Body of pancreas (tissue), 4 donors: ENCODE measurements at places on chromosomes 11 and 22. TPM values are rescaled to one million over a fixed set of nuclear protein-coding genes. Genes with fewer than 3 reads are reported as not detected.

GRCh38 chr11:120710354-120711131 is 199.0 kb downstream of the GRIK4 start:
- no peak overlapping the region for H3K4me3 ChIP-seq
- H3K27me3 ChIP-seq = no peaks in the 10 kb centered on the region
- no peak overlapping the region for H3K27ac ChIP-seq
- DNase-seq = peak; percentile 38
- no peaks in the 10 kb centered on the region for H3K36me3 ChIP-seq

DNA sequence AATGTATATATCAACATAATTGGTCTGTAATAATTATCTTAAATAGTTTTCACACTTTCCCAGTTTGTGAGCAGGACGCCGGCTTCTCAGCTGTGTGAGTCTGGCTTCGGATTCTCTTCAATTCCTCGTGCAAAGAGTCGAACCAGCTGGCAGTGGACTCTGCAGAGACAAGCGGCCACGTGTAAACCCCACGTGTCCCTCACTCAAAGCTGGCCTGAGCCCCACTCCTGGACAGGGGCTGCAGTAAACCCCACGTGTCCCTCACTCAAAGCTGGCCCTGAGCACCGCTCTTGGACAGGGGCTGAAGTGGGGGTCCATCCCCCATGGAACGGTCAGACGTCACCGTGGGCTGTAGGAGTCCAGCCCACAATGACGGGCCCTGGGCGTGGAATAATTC is 51.0 kb downstream of the CERK start:
- H3K27ac ChIP-seq = no peak overlapping the region
- H3K4me1 ChIP-seq = peaks cover 23% of the 10 kb centered on the region
- H3K27me3 ChIP-seq = no peaks in the 10 kb centered on the region
- H3K4me3 ChIP-seq = no peak overlapping the region
- peaks cover 15% of the 10 kb centered on the region for H3K36me3 ChIP-seq

GRCh38 chr11:82043316-82043715 is 690.3 kb downstream of the FAM181B start:
- DNase-seq = no peak
- H3K27ac ChIP-seq = no peak overlapping the region
- no peaks in the 10 kb centered on the region for H3K27me3 ChIP-seq
- H3K36me3 ChIP-seq = no peaks in the 10 kb centered on the region
- no peaks in the 10 kb centered on the region for H3K4me1 ChIP-seq
- H3K4me3 ChIP-seq = no peak overlapping the region

GRCh38 chr11:111766834-111767142 is 599 bp upstream of the PPP2R1B start:
- H3K27ac ChIP-seq = peak overlapping the region; percentile 97
- H3K27me3 ChIP-seq = no peaks in the 10 kb centered on the region
- peaks cover 41% of the 10 kb centered on the region for H3K4me1 ChIP-seq
- peaks cover 2% of the 10 kb centered on the region for H3K36me3 ChIP-seq
- DNase-seq = no peak

GRCh38 chr11:43931717-43932039 is 10.8 kb upstream of the C11orf96 start:
- no peak overlapping the region for H3K27ac ChIP-seq
- no peak for DNase-seq
- no peaks in the 10 kb centered on the region for H3K36me3 ChIP-seq
- no peaks in the 10 kb centered on the region for H3K27me3 ChIP-seq
- H3K4me3 ChIP-seq = no peak overlapping the region

GRCh38 chr11:69888483-69889181 is 69.4 kb upstream of the FGF3 start:
- H3K4me3 ChIP-seq = no peak overlapping the region
- peak; percentile 65 for DNase-seq
- no peak overlapping the region for H3K27ac ChIP-seq
- H3K27me3 ChIP-seq = no peaks in the 10 kb centered on the region
- no peaks in the 10 kb centered on the region for H3K36me3 ChIP-seq

The ALG8 gene
- total RNA-seq = 25.4 TPM

The SHANK3 gene
- 6.0 TPM for total RNA-seq
